ENCODE measurements at places on chromosomes 2 and 18.

DNA sequence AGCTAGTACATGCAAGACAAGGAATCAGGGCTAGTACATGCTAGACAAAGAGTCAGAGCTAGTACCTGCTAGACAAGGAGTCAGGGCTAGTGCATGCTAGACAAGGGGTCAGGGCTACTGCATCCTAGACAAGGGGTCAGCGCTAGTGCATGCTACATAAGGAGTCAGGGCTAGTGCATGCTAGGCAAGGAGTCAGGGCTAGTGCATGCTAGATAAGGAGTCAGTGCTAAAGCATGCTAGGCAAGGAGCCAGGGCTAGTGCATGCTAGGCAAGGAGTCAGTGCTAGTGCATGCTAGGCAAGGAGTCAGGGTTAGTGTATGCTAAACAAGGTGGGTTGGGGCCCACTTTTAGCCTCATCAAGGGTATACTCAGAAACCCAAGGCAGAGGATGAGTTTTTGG, 90.1 kb upstream of the FAM136A start:
- DNase-seq: no peak

DNA sequence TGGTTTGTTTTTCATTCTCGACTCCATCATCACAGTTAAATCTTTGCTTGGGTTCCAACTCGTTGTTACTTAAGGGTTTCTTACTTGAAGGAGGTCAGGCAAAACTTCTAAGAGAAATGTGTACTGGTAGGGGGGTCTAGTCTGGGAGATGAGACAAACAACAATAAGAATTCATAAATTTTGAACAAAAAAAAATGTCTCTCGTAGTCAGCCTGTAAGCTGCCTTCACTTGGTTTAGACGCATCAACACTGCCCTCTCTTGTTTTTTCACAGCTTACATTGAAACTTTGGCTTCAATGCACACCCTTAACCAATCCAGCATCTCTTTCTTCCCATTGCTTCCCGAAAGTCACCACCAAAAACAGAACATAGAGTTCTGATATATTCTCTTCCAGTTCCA, 576.4 kb upstream of the PIK3C3 start:
- DNase-seq: peak; percentile 66

- DNase-seq: no peak
Measured at GRCh38 chr2:226227341-226227740, 572.3 kb downstream of the IRS1 start.

DNA sequence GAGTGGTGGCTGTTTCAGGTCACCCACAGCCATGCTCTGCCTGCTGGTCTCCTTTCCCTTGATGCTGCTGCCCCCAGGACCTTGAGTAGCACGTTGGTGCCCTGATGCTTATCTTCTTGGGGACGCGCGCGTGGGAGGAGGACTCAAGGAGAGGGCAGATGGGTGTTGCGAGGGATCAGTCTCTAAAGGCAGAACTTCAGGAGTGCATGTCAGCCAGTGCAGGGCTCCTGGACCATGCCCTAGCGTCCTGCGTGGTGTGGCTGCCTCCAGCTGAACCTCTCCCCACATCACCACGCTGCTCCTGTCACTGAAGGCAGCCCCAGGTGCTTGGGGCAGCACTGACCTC, 62.5 kb upstream of the GLI2 start:
- DNase-seq: no peak

DNA sequence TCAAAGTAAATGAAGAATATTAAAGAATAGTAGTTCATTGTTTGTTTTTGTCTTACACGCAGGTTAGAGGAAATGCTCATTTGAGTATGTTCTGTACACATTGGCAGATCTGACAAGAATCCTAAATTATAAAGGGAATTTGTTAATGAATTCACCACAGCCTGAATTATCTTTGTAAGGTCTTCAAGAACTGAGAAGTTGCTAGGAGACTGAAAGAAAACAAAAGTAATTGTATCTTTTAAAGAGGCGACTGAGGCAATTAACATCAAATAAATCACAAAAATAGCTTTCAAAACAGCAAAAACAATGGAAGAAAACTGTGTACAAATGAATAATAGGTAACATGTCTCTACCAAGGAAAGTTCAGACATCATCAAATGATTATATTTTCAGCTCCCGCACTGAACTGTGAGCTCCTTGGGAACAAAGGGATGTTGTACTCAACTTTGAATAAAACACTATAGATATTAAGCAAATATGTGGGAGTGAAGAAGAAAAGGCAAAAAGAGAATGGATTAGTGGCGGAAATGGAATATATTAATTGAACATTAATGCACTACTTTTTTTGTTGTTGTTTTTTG, 51.7 kb upstream of the ATIC start:
- no peak for DNase-seq

DNA sequence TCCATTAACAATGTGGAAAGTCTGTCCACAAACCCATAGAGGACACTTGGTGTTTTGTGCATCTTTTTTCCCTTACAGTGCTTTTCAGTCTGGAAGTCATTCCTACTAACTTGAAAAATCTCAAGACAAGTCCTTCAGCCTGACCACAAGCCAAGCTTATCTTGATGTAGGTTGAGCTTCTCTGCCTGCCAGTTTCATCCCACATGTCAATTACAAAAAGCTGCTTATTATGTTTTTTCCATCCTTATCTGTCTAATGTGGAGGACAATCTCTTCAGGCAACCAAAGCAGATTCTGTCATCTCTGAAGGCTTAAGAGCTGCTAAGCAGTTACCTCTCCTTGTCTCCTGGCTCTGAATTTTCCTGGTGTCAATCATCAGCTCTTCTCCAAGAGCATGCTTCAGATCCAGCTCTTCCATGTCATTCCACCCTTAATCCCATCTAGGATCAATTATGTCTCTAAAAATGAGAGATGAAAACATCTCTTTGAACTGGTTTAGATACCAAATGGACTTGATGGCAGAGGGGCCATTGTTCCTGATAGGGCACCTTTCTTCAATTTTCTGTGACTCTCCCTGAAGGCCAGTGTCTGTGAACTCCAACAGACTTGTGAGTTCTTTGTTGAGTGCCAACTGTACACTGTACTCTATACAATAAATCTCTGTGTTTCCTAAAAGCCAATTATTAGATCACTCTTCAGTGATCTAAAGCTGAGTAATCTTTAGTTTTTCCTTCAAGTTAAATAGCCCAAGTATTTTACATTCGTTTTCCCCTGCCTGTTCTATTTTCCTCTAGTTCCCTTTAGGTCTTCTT, 208.6 kb downstream of the RBM43 start:
- DNase-seq: no peak

- no peak for DNase-seq
Measured at GRCh38 chr2:195252018-195252417, 405.0 kb upstream of the SLC39A10 start.

DNA sequence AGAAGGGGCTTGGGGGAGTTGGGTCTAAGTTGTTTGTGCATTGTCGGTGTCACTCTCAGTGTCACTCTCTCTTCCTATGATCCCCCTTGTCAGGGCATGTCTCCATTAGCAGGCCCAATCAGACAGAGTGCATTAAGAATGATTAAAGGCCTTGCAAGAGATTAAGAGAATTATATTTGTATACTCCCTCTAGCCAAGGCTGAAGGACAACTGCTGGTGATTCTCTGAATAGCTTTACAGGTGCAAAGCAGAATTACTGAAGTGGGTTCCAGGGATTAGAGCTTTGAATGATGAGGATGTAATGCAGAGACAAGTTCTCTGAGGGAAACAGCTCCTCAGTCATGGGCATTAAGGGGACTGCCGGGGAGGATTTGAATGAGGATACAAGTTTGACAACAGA, 104.8 kb upstream of the LGALSL start:
- DNase-seq: no peak

DNA sequence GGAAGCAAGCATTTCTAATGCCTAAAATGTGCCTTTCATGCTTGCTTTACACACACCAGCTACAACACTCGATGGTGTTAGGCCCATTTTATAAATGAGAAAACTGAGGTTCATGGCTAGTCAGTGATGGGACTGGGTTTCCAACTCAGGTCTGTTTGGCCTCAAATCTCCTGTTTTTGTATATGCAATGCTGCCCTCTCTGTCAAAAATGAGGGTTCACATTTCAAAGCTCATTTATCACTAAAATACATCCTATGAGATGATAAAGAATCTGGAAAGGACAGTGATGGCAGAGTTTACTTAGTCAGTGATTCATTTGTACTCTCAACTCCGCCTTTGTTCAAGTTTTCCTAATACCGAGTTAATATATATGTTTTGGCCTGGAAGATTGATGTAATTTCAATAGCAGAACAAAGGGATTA, 92.3 kb downstream of the KCTD1 start:
- no peak for DNase-seq

GRCh38 chr2:190435031-190435670, 27.0 kb downstream of the MFSD6 start:
- no peak for DNase-seq

GRCh38 chr2:179890666-179891065, 29.3 kb upstream of the ZNF385B start:
- no peak for DNase-seq

GRCh38 chr2:229914171-229914570, 7.6 kb downstream of the TRIP12 start:
- DNase-seq: no peak

DNA sequence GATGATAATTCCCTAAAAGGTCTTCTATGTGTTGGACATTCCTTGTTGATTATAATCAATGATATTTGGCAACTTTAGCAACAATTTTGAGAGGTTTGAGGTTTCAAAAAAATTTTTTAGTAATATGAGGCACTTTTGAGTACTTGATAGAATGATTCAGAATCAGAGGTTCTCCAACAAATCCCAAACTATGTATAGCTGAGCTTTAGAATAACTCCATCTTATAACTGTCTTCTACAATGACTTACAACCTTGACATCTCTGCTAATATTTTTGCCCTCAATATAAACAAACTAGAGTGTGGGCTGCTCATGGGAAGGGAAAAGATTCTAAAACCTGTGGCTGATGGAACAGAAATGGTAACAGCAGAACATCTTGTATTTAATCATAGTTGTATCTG, 21.5 kb upstream of the SERPINB7 start:
- no peak for DNase-seq

DNA sequence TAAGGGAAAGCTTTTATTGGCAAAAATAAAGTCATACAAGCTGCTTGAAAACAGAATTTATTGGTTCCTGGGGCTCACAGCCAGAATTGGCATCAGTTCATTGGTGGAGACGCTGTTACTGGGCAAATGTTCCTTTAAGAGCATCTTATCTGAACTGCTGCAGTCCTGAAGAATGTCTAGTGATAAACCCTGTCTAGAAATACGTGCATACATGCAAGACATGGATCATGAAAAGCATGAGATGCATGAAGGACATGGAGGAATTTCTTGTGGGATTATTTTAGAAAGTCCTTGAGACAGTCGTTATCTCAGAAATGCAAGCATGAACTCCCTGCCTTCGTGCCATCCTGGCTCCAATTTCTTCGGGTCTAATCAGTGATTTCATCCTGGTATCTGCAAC, 32.5 kb upstream of the FHOD3 start:
- peak; percentile 16 for DNase-seq

- no peak for DNase-seq
Measured at GRCh38 chr2:22741216-22741615, 643.8 kb upstream of the KLHL29 start.

GRCh38 chr2:111986116-111986900, 68.8 kb upstream of the TMEM87B start:
- peak; percentile 56 for DNase-seq

GRCh38 chr2:200695191-200695590, 109.4 kb downstream of the AOX1 start:
- no peak for DNase-seq

All from A172 (cell line).